ENCODE measurements at places on chromosomes 13 and 19.

DNA sequence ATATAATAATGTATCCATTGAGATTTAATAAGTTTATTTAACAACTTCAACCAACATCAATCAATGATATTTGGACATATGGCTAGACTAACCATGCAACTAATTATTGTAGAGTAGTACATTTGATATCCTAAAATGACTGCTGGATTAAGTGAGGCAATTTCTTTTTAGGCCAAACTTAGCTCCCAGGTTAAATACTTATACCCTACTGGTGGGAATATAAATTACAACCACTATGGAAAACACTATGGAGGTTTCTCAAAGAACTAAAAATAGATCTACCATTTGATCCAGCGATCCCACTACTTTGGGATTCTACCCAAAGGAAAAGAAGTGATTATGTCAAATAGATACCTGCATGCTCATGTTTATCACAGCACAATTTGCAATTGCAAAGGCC, 345.8 kb downstream of the RBM26 start:
- no peak for DNase-seq

DNA sequence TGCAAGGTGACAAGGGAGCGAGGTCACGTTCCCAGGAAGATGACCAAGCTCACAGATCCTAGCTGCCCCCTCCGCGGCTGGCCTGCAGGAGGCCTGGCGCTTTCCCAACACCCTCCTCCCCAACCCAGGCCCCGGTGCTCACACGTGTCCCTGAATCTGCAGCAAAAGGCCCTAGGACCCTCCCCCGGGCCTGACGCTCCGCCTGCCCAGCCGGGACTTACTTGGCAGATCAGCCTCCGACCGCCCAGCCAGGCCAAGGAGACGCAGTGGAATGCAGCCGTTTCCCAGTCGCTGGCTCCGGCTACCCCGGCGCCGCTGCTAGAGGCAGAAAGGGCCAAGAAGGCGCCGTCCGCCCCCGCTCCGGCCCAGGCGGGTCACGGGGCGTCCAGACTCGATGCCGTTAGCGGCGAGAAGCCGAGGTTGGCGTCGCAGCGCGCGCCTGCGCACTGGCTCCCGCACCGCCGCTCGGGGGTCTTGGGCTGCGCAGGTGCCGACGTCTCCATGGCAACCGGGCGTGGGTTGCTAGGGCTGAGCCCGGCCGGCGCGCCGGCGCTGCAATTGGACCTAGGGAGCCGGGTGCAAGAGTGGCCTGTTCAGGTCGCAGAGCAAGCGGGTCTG, at the start of gene PNMA8A:
Gene PNMA8A, minus strand, starts transcription at position 448 of the 618 bp plus-strand sequence. CDS start 528 bp downstream, outside the sequence.
- no peak for DNase-seq

DNA sequence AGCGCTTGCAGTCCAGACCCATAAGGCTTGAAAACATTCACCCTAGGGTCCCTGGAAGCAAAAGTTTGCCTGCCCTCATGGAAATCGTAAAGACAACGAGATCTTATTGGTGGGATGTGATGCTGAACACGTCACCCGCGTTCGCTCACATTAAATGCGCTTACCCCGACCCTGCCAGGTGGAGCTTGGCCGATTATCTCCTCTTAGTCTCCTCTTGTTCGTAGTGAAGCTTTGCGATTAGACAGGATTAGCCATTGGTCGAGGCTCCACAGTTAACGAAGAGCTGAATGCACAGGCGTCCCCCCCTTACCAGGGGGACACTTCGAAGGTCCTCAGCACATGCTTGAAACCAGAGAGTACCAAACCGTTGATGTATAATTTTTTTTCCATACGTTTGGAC, 16.0 kb upstream of the KDM4B start:
- no peak for DNase-seq

DNA sequence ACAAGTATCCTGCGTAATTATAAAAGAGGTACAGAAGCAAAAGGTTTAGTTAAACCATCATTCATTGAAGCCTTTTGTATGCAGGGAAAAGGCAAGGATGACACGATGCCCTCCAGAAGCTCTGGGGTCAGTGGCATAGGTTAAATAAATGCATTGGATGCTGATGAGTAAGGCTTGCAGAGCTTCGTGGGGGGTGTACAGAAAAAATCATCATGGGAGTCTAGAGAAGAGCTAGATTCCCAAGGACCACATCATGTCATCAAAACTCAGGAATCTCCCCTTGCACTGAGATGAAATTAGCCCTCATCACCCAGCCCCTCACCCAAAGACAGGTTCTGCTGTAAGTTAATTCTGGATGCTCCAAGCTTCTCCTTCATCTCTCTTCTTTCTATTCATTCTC, 8.3 kb downstream of the FPR1 start:
- DNase-seq, result no peak

DNA sequence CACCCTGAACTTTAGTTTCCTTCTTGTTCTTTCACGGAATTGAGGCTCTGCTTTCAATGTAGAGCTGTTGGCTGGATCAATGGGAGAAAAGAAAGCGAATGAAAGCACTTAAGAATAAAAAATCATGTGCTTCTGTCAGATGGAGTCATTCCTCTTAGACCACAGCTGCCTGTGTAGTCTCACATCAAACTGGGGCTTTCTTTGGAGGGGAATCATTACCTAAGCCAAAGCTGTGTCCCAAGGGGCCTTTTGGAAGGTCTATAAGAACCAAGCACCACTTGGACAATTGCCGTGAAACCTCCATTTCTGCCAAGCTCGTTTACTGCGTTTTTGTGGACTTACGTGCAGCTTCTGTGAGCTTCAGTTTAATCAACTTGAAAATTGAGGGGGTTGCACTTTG, 44.2 kb upstream of the RNF113B start:
- no peak for DNase-seq

- DNase-seq, result no peak
Measured at GRCh38 chr19:38307597-38307996, 3.5 kb downstream of the C19orf33 start.

DNA sequence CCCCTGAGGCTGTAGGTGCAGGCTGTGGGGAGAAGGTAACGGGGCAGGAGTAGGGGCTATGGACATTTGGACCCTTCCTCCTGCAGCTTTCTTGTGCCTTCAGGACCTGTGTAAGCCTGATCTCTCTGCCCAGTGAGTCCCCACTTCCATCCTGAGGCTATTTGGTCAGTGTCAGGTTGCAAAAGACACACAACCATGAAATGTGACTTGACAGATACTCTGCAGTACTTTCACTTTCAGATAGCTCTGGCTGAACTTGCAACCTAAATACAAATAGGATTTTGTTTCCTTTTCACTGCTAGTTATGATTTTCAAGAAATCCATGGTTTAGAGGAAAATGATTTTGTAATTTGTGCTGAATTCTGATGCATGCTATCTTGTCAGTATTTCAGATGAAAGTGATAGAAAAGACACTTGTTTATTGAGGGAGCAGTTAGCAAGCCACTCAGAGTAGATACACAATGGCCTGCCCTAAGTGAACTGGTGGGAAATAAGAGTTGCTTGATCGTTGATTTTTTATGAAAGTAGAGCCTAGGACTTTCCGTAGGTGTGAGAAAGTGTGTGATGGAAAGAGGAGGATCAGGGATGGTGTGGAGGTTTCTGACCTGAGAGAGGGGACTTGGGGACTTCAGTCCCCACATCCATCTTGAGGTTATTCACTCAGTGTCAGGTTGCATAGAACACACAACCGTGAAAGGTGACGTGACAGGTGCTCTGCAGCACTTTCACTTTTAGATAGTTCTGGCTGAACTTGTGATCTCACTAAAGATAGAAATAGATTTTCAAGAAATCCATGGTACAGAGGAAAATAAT, 18.1 kb upstream of the EID2 start:
- DNase-seq, result no peak

- no peak for DNase-seq
Measured at GRCh38 chr13:52925775-52926285, 77.4 kb upstream of the PCDH8 start.

- DNase-seq, result peak; percentile 27
Measured at GRCh38 chr19:46746281-46747057, at the start of gene STRN4. STRN4 (minus strand) TSS chr19:46746450; CDS start chr19:46746430, 20 bp downstream.

DNA sequence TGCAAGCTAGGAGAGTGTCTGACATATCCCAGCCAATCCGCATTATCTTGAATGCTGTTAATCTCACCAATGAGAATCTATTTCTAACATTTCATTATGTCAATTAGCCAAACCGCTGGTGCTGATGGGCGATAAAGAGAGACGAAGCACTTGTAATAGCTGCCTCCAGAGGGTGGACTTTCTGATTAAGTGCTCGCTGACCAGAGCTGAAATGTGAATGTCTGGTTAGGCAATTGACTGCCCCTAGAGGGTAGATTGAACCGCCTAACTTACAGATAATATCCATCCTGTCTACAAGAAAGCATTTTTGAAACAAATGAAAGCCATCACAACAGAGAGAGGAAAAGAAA, 552 bp upstream of the GRWD1 start:
- no peak for DNase-seq

GRCh38 chr19:41844601-41845000, at the start of gene LYPD4:
LYPD4 (minus strand) TSS chr19:41844683; CDS start chr19:41839285, 5,398 bp downstream.
- no peak for DNase-seq

- DNase-seq, result no peak
Measured at GRCh38 chr13:93861818-93862217, 617.7 kb downstream of the DCT start.

GRCh38 chr19:17184371-17184841, 30.8 kb upstream of the USE1 start:
- peak; percentile 22 for DNase-seq

GRCh38 chr13:30256713-30257467, 50.5 kb downstream of the KATNAL1 start:
- no peak for DNase-seq

DNA sequence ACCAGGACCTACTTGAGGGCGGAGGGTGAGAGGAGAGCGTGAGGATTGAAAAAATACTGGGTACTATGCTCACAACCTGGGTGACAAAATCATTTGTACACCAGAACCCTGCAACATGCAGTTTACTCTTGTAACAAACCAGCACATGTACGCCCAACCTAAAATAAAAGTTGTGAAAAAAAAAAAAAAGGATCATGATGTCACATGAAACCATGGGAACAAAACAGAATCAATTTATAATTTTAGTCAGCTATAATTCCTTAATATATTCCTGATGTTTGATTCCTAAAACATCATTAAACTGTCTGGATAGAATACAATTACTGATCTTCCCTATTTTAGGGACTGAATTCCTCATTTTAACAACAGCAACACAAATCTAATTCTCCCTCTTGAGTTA, 160.6 kb upstream of the SPRY2 start:
- DNase-seq, result no peak

- DNase-seq, result no peak
Measured at GRCh38 chr13:110248449-110249143, 58.4 kb downstream of the COL4A1 start.

GRCh38 chr19:41352609-41353465, 885 bp downstream of the TGFB1 start:
- peak; percentile 64 for DNase-seq

DNA sequence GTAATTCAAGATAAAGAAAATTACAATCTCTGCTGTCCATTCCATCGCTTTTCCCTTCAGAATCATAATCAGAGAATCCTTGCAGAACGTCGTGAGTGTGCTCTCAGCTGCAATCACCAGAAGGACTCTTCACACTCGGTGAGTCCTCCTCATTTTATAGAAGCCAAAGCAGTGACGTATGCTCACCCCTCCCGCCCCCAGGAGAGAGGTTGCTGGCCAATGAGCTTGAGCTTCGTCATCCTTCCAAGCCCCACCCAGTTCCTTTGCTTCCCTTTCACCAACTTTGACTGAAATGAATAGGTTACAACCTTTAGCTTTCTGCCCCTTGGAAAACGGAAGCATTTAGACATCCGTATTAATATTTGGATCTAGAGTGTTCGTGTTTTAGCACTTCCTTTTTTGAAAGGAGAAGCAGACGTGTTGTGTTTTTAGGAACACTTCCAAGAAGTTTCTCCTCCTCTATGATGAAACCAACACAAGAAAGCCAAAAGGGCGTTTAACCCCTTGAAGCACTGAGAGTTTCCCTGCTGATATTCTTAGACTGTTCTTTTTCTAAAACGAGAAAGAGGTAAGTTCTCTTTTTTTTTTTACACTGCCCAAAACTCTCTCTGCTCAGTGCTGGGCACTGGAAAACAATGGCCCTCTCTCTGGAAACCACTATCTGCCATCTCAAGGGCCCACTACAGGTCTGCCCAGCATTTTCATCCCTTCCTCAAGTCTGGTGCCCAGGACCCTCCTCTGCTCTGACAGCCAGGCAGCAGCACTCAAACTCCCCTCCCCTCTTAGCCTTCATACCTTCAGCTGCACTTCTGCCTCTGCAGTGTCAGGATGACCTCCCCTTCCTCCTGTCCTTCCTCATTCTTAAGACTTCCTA, 44.3 kb upstream of the CEACAM21 start:
- DNase-seq, result peak; percentile 62

DNA sequence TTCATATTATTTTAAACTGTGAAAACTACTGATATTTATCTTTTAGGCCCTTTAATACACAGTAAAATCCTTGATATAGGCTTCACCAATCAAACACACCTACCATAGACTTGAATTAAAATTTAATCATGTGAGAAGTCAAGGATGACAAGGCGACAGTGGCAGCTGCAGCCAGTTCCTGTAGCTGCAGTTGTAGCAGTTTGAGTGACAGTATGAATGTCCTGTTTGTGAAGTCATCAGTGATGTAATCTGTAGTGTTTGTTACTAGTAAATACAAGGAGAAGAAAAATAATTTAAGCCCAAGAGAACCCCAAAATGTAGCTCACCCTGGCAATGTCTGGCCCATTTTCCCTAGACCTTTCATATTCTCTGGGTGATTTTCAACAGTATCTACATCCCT, 897.0 kb downstream of the SLITRK6 start:
- no peak for DNase-seq

DNA sequence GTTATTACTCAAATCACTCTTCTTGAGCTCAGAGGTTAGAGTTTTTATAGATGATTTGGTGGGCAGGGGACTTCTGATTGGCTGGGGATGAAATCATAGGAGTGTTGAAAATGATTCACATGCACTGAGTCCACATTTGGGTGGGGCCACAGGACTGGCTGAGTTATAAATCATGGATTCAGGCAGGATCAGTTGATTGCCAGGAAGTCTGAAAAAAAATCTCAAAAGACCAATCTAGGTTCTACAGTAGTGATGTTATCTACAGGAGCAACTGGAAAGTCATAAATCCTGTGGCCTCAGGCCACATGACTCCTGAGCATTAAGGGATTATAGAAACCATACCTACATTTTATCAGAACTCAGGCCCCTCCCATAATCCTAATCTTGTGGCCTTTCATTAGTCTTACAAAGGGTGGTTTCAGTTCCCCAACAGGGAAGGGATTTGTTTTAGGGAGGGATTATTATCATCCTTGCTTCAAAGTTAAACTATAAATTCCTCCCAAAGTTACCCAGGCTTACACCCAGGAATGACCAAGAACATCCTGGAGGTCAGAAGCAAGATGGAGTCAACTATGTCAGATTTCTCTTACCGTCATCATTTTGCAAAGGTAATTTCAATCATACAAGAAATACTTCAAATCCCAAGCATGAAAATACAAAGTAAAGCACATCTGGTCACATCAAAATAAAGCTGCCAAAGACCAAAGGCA, 5.6 kb upstream of the CCDC70 start:
- DNase-seq, result no peak

DNA sequence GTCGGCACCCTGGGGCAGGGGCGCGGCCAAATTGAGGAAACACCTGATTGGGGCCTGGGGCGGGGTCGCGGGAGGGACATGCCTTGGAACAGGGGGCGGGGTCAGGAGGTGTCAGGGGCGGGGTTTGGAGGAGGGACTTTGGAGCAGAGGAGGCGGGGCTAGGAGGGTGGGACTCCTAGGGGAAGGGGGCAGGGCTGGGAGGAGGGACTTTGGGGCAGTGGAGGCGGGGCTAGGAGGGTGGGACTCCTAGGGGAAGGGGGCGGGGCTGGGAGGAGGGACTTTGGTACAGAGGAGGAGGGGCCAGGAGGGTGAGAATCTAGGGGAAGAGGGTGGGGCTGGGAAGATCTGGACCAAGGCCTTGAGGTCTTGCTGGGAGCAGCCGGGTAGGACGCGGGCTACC, 21.9 kb downstream of the GRIN2D start:
- peak; percentile 41 for DNase-seq

- no peak for DNase-seq
Measured at GRCh38 chr19:2057484-2058469, 6.7 kb upstream of the MKNK2 start.

Measured in activated CD8-positive, alpha-beta memory T cell treated with anti-CD3 and anti-CD28 coated beads for 4 hours (primary cell).